Stimulated activated CD4-positive, alpha-beta T cell treated with anti-CD3 and anti-CD28 coated beads, TNF-alpha, amount 100 ng/mL, for 24 hours (primary cell): ENCODE measurements at places on chromosomes 16 and 17.

GRCh38 chr16:81517629-81518438, 73.2 kb downstream of the CMIP start:
- DNase-seq: no peak

- no peak for DNase-seq
Measured at GRCh38 chr16:49366669-49367068, 6.9 kb upstream of the C16orf78 start.

GRCh38 chr16:67030221-67030962, 1.4 kb downstream of the CBFB start:
- no peak for DNase-seq

GRCh38 chr16:23537390-23537789, 19.8 kb downstream of the EARS2 start:
- no peak for DNase-seq

DNA sequence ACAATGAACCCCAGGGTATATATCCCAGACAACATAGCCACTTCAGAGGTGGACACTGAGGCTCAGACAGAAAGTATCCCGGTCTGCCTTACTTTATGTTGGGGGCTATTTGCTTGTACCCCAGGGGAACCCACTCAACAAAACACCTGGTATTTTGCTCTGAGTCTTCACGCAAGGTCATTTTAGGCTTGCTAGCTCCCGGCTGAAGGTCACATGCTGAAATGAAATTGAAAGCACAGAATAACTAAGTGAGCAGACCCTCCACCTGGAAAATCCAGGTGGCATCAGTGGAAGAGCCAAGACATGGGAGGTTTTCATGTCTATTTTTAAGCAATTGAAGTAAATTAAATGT, 4.1 kb upstream of the KDM8 start:
- no peak for DNase-seq

GRCh38 chr16:75080205-75081029, 36.2 kb downstream of the LDHD start:
- no peak for DNase-seq

DNA sequence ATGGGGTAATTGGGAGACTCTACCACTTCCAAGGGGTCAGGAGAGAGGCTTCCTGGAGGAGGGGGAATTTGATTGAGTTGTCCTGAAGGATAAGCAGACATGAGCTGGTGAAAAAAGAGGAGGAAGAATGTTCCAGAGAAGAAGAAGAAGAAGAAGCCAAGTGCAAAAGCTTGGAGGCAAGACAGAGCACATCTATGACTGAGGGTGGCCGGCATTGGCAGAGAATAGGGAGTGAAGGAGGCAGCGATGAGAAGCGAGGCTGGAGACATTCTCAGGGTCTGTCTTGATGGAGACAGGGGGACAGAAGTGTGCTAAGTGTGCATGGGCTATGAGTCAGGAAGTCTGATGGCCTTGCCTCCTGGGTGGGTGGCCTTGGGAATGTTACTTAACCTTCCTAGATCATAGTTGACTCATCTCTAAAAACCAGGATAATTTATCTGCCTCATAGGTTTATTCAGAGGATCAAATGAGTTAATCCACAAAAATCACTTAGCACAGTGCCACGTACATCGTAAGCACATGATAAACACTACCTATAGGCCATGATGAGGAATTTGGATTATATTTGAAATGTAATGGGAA, 171.7 kb downstream of the ABCC12 start:
- DNase-seq: no peak

DNA sequence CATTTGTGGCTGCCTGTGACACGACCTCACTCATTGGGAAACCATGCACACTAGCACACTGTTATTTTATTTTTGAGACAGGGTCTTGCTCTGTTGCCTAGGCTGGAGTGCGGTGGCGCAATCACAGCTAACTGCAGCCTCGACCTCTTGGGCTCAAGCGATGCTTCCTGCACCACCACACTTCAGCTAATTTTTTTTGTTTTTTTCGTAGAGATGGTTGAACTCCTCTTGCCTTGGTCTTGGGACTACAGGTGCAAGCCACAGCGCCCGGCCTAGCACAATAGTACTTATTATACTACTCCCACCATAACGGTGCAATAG, 2.8 kb upstream of the NPTX1 start:
- no peak for DNase-seq

- DNase-seq: no peak
Measured at GRCh38 chr17:1227365-1227764, 42.9 kb upstream of the BHLHA9 start.

DNA sequence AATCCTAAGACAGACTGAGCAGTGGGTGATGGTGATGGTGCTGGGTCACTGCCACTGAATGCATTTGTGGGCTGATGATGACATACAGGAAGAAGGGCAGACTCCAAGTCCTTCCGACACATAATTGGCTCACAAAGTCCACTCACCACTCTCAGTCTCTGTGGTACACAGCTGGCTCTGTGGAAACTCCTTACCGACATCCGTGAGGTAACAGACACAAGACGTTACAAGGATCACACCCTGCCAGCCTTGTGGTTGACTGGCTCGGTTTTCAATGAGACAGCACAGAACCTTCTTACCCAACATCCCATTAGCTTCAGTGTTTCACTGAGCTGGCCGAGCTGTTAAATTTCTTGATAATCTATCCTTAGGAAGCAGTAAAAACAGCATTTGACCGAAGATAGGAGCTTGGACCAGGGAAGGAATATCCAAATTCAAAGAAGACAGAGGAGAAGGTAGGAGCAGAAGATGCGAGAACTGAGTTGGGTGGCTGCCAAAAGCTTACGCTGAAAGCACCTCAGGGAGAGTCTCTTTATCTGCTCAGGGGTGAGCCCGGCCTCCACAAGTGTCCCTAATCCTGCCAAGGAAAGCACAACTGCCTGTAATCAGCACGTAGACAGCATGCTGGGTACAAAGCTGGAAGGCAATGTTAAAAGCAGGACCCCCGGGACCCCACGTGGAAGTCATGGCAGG, 5.5 kb upstream of the MXRA7 start:
- DNase-seq: no peak

DNA sequence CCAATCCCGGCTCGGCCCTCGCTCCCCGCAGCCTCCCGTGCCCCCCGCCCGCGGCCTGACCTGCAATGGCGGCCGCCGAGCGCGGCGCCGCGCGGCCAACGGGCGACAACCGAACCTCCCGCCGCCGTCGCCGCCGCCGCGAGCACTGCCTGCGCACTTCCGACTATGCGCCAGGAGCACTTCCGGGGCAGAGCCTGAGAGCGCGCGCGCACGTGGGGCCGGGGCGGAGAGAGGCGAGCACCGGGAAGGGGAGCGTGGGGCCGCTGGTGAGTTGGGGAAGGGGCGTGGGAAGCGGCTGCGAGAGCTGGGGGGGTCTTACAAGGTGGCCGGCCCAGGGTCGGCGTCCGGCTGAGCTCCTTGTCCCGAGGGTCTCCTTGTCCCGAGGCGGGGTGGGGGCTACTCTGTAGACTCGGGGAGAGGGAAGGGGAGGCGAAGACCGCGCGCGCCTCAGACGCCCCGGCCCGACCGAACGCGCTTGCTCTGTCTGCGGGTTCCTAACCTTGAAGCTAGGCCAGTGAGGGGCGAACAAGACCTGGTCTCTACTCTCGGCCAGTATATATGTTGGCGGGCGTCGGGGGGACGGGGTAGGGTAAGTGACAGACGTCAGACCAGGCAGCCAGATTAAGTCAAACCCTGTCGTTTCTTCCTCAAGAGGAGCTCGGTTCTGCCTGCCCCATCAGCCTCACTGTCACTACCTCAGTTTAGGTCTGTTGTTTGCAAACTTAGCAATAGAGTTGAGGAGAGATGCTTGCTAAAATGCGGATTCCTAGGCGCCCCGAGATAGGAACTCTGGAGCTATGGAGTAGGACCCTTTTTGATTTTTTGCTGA, at the start of the genes CHTF8 and UTP4:
Gene CHTF8, minus strand, starts transcription at position 165 of the 829 bp plus-strand sequence. CDS start 11,130 bp downstream, outside the sequence.
Gene UTP4, plus strand, starts transcription at position 226 of the 829 bp plus-strand sequence. CDS start 811 bp downstream, outside the sequence.
- peak; percentile 77 for DNase-seq

DNA sequence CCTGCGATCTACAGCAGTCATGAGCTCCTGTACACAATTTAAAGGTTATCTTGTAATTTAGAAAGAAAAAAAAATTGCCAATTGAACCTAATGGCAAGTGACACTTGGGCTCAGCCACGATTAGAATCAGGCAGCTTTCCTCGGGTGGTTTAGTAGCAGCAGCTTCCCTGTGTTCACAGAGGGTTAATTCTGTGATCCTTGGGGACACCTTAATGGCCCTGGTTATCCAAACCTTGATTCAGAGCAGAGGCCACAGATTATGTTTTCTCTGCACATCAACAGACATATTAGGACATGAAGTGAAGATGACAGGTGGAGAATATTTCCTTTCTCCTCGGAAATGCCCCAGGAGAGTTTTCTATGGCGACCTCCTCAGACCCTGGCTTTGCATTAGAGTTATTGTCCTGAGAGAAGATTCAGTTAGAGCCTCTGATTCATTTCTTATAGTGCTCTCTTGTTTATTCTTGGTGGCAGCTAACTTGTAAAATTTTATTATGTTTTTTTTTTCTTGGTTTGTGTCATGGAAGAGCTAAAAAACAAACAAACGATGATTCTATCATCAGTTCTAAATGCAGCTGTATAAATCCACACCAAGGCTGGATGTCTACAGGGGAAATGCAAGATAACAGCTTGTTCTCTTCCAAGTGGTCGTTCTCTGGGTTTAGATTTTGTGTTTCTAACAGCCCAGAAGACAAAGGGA, 351.2 kb upstream of the DYNLRB2 start:
- DNase-seq: no peak

DNA sequence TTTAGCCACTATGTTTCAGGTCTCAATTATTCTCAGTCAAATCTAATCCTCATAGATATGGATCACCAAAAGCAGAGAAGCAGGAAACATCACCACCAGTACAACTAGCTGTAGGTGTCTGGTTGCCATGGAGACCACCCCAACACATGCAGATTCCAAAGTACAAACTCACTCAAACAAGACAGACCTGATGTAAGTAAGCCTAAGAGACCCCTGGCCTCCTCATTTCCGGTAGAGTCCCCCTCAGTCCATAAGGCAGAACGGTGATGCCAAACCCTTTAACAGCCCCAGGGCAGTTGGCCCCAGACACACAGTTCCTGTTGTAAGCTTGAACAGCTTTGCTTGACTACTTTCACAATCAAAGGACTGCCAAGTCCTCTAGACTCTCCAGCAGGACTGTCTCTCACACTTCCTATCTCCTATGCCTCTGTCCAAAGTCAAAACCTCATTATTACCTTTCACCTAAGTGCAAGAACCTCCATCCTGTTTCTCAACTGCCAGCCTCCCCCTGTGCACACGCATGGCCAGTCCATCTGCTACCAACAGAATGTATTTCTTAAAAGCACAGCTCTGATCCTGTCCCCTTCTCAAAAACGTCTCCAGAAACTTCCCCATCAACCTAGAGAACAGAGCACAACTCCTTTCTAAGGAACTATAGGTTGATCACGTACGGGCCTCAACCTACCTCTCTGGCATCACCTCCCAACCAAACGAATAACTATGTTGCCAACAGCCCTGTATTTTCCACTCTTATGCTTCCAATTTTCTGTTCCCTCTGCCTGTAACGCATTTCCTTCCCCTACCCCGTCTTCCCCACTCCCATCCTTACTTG, 23.9 kb downstream of the SLC39A11 start:
- DNase-seq: no peak

DNA sequence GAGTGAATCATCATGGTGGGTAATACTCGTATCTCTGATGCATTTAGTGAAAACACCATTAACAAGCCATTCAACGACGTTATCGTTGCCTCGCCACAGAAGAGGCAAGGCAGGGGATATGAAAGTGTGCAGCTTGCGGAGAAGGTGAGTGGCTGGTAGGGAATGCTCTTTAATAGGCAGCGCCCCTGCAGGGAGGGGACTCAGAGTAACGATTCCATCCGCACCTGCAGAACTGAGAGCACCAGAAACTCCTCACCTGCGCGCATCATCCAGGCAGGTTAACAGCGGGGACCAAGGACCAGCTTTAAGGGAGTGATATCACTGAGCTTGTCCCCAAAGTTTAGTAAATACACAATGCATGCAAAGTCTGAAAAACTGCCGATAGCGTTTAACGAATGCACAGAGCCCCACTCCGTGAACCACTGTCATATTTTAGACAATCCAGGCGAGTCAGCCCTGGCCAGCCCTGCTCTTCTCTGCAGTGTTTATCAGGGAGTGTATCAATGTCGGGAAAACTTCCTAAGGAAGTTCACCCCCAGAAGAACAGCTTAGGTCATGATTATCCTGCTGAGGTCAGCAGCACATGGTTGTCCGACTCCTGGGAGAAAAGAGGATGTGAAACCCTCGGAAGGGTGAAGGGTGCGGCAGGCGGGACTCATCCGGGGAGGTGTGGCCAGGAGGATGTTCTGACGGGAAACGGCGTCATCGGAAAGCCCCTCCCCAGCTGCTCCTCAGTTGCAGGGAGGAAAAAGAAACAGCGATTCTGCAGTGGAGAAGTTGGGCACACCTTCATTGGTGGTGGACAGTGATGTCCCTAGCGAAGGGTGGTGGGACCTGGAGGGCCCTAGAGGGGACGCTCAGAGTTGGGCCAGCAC, 68.5 kb upstream of the DNAH17 start:
- DNase-seq: peak; percentile 13
